Cerebellar nuclear complex (tissue), 1 donor: ENCODE measurements at places on chromosomes 11 and 22.

DNA sequence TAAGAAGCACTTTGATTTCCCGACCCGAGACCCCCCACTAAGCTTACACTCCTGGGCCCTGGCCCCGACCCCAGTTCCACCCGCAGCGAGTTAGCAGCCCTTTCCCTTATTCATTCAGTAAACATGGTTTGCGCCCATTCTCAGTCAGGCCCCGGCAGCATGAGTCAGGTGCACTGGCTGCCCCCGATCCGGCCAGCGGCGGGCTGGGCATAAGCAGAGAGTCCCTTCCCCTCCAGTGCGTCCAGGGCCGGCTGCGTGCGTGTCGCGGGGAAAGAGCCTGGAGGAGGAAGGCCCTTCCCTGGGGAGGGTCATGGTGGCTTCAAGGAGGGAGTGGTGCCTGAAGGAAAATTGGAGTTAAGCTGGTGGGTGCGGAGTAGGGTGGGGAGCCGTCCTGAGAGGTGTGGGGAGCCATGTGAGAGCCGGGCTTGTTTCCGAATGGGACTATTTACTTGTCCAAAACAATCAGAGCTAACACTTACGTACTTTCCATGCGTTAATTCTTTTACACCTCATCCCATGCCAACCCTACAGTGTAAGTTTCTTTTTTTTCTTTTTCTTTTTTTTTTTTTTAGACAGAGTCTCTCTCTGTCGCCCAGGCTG is 657 bp downstream of the IGHMBP2 start:
- no peak for DNase-seq

- DNase-seq, result no peak
Measured at GRCh38 chr11:69294571-69295078, 670 bp downstream of the MYEOV start.

- DNase-seq, result no peak
Measured at GRCh38 chr11:134205729-134206128, 18.0 kb downstream of the NCAPD3 start.

GRCh38 chr22:38845004-38845740 is 1.3 kb upstream of the NPTXR start:
- DNase-seq, result no peak

- DNase-seq, result no peak
Measured at GRCh38 chr11:94830722-94831510, 62.8 kb downstream of the AMOTL1 start.

GRCh38 chr22:35462498-35463230 is 62.7 kb downstream of the MCM5 start:
- DNase-seq, result no peak

GRCh38 chr11:119709638-119710346 is 19.2 kb downstream of the NECTIN1 start:
- peak; percentile 94 for DNase-seq

- no peak for DNase-seq
Measured at GRCh38 chr11:20367313-20367948, 3.9 kb downstream of the HTATIP2 start.

DNA sequence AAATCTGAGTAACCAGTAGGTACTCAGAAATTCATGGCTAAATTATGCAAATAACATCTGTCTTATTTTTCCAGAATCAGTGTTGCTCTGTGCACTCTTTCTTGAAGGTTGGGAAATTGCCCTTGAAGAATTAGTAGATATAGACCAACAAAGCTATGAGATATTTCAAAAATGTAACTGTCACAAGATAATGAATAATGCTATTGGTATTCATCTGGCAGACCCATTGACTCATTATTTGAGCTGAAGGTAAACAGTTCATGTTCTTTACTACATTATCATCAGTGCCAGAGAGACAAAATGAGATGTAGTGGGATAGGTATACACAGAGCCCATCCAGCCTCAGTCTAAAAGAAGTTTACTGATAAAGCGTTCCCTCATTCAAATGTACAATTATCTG is 274.7 kb downstream of the CASP12 start:
- DNase-seq, result no peak

GRCh38 chr11:62419943-62420342 is 1.1 kb downstream of the SCGB1A1 start:
- DNase-seq, result no peak

GRCh38 chr11:57475191-57475590 is 14.9 kb downstream of the RTN4RL2 start:
- DNase-seq, result no peak

DNA sequence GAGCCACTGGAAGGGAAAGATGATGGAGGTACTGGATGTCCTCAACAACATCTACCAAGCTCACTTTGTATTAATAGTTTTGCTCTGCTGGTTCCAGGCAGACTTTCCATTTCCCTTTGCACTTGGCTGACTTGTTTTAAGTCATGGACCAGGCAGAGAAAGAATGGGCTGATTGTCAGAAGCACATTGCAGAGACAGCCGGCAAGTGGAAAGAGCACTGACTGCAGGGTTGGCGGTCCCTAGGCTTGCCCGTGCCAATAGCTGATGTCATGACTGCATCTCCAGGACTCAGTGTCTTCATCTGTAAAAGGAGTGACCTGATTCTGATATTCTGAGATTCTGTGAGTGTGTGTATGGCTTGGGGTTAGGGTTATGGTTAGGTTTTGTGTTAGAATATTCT is 20.9 kb upstream of the NNMT start:
- DNase-seq, result peak; percentile 34

DNA sequence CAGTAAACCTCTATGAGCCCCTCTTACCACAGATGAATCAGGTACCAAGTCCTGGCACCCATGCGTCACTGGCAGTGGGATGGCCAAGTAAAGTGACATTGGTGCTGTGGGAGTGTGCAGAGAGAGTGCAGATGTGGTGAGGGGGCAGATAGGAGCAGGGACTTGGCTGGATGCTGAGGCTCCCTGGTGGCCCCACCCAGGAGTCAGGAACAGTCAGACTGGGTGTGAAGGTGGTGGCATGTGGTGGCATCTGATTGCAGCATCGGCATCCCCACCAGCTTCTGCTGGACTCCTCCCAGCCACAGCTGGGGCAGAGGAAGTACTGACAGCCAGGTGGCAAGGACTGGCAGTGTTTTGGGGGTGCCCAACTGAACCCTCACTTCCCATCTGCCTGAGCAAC is 11.4 kb downstream of the DGAT2 start:
- no peak for DNase-seq

DNA sequence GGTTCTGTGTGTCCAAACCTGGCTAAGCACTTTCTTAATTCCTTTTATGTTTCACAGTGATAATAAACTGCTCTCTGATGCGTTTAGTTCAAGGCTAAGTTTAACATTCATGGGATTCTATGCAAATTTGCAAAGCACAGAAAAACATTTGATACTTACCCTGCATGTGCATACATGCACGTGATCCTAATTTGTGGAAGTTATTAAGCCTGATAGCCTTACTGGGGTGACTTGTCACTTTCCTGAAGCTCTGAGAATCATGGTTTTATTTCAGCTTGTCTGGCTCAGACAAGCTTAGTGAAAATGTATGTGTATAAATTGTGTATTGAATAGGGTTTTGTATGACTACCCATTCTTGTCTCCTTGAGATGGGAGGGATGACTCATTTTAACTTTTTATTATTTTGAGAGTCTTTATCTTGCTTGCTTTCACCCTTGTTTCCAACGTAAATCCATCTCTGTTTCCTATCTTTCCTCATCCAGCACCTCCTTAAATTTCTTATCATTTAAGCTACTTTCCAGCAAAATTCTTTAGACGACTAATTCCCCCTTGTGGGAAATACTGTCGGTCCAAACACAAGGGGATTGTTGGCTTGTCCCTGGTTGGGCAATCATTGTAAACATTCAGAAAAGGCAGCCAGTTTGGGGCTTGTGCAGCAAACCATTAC is 167.1 kb downstream of the C11orf91 start:
- DNase-seq, result no peak
